ENCODE measurements at places on chromosomes 12 and 14.

GRCh38 chr12:57628280-57629191 lies 4.5 kb downstream of the B4GALNT1 start:
- DNase-seq: no peak

DNA sequence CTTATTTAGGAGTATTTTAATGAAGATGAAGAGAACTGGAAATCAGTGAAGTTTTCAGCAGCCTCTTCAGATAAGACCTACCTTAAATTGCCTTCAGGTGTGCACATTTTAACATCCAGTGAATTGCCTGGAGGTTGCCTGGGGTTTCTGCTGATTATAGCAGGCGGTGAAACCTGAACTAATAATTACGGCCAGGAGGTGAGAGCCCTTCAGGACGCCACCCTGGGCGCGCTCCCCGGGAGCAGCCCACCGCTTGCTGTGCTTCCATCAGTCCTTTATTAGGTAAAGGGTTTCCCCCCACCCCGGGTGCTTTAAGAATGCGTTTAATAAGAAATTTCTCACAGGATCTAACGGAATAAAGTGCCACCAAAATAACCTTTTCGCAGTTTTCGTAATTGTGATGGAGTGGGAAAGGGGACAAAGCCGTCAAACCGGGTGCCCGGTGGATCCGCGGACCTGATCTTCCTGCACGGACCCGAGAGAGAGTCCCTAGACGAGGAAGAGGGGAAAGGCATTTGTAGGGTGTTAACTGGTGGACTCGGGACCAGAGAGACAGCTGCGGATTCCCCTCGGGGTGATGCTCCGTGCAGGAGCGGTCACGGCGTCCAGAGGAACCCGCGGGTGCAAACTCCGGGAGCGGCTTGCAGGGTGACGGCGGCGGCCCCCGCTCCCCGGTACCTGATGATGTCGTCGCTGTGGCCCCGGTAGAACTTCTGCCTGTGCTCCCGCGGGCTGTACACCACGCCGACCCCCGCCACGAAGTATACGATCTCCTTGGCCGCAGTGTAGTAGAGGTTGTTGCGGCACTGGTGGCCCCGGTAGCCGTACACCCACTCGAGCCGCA lies 902 bp downstream of the EML5 start:
- no peak for DNase-seq

DNA sequence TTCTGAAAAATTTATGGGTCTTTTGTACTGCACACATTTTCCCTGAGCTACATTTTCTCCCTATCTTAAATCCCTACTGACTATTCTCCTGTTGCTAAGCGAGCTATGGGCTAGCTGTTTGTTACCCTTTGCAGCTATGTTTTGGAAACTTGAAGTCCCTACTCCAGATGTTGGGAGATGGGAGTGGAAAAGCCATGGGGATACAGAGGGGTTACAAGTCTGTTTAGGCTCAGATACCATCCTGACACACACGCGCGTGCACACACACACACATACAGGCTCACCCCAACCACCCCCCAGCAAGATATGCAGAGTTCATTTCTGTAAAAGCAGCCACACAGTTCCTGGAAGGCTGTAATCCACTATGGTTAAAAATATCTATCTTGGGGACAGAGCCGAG lies 15.8 kb downstream of the ATP5MC2 start:
- DNase-seq: no peak

- peak; percentile 3 for DNase-seq
Measured at GRCh38 chr12:116687888-116688287, 50.0 kb downstream of the SPRING1 start.

DNA sequence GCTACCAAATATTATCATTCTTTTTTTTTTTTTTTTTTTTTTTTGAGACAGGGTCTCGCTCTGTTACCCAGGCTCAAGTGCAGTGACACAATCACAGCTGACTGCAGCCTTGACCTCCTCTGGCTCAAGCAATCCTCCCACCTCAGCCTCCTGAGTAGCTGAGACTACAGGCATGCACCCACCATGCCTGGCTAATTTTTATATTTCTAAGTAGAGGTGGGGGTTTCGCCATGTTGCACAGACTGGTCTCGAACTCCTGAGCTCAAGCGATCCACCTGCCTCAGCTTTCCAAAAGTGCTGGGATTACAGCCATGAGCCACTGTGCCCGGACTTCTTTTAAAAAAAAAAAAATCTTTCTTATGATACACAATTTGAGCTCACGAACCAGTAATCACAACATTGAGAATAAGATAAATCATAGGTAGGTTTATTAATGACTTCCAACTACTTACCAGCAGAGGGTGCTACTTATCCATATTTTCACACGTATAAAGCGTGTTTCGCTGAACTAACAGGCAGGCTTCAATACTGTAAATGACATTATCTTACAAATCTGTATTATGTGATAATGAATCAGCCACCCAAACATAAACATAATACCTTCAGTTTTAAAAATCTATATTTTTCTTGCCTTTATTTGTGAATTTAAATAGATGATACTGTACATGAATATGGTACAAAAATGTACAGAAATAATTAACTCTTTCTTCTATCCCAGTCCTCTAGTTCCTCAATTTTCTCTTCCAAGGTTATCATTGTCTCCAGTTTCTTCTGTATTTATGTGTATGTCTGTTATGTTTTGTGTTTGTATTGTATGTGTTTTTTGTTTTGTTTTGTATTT lies 42.5 kb upstream of the BCAT1 start:
- peak; percentile 1 for DNase-seq

DNA sequence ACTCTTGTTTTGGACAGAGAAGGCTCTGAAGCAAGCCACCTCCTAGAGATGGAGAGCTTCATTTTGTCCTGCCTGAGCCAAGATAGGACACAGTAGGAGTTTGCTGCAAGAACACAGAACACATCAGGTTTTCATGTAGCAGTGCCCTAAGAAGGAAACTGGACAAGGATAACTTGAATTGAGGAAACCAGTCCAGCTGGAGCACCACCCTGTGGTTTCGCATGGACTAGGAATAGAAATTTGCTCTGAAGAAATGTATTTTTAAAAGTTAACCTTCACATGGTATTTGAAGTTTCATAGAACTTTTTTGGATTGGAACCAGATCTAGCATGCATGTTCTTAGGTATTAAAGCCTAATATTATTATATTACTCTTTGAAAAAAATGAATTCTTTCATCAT lies 68.8 kb downstream of the RERG start:
- DNase-seq: no peak

DNA sequence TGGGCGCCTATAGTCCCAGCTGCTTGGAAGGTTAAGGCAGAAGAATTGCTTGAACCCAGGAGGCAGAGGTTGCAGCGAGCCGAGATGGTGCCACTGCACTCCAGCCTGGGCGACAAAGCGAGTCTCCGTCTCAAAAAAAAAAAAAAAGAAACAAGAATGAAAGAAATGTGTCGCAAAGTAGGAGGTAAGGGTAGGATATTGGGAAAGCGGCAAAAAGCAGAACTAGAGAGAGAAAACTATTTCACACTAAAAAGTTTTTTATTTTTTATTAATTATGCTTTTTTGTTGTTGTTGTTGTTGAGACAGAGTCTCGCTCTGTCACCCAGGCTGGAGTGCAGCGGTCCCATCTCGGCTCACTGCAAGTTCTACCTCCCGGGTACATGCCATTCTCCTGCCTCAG lies 17.7 kb downstream of the SBNO1 start:
- DNase-seq: no peak

GRCh38 chr12:69501154-69501895 lies 31.1 kb downstream of the FRS2 start:
- DNase-seq: no peak

DNA sequence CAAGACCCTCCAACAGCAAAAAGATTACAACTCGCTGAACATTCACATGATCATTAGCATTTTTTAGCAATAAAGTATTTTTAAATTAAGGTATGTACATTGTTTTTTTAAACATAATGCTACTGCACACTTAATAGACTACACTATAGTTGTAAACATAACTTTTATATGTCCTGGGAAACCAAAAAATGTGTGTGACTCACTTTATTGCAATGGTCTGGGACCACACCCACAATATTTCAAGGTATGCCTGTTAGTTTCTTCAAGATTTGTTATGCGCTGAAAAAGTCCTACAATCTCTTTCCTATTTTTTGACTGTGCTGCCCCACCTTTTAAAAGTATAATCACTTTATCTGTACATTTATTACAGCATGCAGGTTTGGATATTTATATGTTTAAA lies 30.4 kb upstream of the PCNX4 start:
- DNase-seq: no peak

- DNase-seq: no peak
Measured at GRCh38 chr12:1781772-1782171, 38.6 kb upstream of the LRTM2 start.

- DNase-seq: no peak
Measured at GRCh38 chr14:23158779-23159178, 24.7 kb downstream of the SLC7A8 start.

DNA sequence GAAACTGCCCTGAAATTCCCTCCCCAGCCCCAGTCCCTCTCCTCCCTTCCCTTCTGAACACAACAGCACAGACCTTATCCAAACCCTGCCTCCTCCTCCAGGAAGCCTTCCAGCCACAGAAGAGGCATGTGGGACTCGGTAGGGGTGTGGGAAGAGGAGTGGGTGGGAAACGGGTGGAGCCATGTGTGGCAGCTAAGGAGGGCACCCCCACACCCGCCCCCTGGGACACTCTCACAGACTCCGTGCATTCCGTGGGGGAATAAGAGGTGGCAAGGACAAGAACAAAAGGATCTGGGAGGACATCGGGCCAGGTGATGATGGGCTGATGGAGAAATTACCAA lies 24.4 kb downstream of the SLC6A12 start:
- DNase-seq: no peak

DNA sequence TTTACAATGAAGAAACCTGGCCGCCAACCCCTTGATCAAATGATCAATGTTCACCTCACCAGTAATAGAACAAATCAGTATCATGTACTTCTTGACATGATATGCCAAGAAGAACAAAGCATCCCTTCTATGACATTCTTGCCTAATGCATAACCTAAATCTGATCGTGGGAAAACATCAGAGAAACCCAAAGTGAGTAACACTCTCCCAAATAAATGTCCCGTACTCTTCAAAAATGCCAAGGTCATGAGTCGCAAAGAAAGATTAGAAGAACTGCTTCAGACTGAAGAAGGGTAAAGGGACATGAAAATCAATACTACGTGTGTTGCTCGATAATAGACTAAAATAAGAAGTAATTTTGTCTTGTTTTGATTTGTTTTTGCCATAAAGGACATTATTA lies 11.4 kb upstream of the SLC25A3 start:
- DNase-seq: no peak

- DNase-seq: no peak
Measured at GRCh38 chr14:97164021-97164420, 366.8 kb downstream of the VRK1 start.

GRCh38 chr12:68001486-68002466 lies 12.5 kb downstream of the IFNG-AS1 start:
- peak; percentile 46 for DNase-seq

GRCh38 chr12:11836282-11837151 lies 187.0 kb downstream of the ETV6 start:
- no peak for DNase-seq

DNA sequence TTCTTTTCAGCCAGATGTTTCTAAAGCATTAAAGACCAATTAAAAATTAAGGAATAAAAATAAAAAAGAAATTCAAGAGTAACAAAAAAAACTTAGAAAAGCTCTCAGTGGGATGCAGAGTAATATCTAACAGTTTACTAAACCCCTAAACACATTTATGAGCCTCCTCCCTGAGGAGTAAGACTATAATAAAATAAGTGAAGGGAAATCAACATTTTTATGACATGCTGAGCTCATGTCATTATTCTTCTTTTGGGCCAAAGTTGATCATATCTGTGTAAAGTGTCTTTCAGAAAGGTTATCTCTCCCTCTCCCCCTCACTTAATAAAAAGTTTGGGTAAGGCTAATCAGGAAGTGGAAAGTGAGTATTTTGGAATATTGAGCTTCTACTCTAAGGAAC lies 122.1 kb downstream of the MYRFL start:
- DNase-seq: no peak

- DNase-seq: no peak
Measured at GRCh38 chr14:23569443-23570151, 2.0 kb upstream of the AP1G2 start.

Data from NCI-H446 (cell line).